Memory B cell (primary cell): ENCODE measurements at places on chromosomes 2 and 18.

DNA sequence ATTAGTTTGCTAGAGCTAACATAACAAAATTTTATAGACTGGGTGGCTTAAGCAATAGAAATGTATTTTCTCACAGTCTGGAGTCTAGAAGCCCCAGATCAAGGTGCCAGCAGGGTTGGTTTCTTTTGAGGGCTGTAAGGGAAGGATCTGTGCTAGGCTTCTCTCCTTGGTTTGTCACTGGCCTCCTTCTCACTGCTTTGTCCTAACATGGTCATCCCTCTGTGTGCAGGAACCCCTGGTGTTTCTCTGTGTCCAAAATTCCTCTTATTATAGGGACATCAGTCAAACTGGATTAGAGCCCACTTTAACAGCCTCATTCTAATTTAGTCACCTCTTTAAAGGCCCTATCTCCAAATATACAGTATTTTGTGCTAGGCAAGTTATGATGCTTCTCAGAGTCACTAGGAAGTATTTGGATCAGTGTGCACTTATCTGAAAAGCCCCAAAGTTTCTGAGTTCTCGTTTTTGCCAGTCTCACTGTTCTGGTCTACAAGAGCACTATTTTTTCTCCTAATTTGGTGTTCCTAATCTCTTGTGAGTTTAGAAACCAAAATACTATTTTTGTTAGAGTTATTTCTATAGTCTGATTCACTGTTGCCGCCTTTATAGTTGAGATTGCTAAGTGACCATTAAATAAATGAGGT, 29.0 kb downstream of the ZC3H6 start:
- DNase-seq: no peak

- no peak for DNase-seq
Measured at GRCh38 chr2:5409898-5410381, 282.2 kb upstream of the SOX11 start.

GRCh38 chr2:85710687-85711577, 16.8 kb downstream of the GNLY start:
- no peak for DNase-seq

GRCh38 chr2:56184500-56185011, 766 bp downstream of the CCDC85A start:
- no peak for DNase-seq

GRCh38 chr2:216559625-216560156, 61.0 kb downstream of the RPL37A start:
- DNase-seq: no peak

- DNase-seq: no peak
Measured at GRCh38 chr2:113278742-113279139, at the start of gene PAX8. Gene PAX8, minus strand, starts transcription at chr2:113278921. Its CDS starts 527 bp downstream, at chr2:113278394.

GRCh38 chr2:65724336-65724735, 291.9 kb upstream of the SPRED2 start:
- DNase-seq: no peak

GRCh38 chr18:22932885-22933205, 283 bp upstream of the RBBP8 start:
- DNase-seq: no peak

- DNase-seq: no peak
Measured at GRCh38 chr2:15363142-15363541, 198.0 kb downstream of the NBAS start.

DNA sequence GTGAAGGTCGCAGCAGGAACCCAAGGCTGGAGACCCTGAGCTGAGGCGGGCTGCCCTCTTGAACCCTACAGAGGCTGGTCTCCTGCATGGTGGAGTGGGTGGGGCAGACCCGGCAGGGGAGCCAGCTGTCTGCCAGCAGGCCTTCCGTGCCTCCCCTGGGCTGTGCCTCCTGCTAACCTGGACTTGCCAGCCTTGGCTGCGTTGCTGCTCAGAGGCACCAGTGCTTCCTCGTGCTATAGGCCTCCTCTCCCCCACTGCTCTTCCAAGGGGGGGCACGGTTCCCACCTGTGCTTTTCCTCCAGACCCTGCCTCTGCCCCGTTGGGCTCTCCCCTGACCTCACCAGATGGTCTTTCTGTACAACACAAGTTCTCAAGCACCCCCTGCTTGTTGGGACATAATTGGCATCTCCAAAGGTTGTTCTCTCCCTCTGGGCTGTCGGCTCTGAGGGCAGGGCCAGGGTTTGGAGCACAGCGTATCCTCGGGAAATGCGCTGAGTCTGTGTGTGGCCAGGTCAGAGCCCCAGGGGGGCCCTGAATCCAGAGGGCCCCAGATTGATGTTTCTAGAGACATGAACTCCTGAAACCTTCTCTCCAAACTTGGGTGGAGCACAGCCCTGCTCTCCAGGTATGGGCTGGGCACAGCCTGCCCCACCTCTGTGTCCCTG, 6.7 kb downstream of the ARHGEF4 start:
- no peak for DNase-seq

DNA sequence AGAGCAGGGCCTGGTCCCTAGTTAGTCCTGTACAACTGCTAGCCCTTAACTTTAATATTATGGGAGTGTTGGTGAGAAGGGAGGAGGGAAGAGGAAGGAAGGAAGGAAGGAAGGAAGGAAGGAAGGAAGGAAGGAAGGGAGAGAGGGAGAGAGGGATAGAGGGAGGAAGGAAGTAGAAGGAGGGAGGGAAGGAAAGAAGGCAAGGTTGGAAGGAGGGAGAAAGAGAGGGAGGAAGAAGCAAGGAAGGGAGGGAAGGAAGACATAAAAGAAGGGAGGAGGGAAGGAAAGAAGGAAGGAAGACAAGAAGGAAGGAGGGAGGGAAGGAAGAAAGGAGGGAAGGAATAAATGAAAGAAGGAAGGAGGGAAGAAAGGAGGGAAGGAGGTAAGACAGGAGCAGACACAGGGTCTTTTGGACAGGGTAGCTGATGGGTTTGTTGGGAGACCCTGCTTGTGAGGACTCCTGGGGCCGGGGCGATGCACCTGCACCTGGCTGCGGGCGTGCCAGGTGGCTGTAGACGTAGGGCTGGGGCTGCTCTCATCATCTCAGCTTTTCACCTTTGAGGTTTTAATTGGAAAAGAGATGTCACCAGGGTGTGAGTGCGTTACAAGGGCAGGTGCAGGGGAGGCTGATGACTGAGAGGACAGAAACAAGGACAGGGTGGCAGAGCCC, 5.9 kb upstream of the POMC start:
- DNase-seq: no peak

- DNase-seq: no peak
Measured at GRCh38 chr18:65768120-65768778, 17.4 kb downstream of the CDH7 start.

DNA sequence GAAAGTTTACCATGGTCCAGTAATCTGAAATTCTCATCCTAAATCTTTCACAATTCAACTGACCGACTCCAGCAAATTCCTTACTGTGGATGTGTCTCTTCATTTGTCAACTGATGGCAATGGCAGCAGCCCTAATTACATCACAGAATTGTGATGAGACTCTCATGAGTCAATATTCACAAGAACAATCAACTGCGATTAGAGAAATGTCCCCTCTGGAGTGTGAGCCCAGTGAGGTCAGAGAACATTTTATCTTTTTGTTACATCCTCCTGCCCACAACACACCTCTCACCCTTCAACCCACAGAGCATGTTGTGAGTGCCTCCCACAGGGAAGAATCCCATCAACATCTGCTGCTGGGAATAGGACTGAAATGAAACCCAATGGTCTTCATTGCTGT, 73.6 kb downstream of the CD226 start:
- no peak for DNase-seq

DNA sequence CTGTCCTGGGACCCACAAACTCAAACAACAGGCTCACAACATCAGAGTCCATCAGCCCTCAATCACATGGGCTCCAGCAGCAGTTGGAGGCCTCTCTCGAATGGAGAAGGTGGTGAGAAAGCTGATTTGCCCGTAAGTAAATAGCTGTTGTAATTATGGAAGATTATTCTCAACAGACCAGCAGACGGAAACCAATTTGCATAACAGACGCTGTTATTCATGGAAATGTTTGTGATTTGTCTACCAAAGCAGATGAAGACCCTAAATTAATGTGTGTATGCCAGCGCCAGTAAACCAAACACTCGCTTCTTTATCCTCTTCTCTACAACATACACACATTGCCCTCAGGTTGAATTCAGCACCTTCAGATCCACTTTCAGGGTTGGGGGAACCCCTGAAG, 23.4 kb upstream of the GALNT14 start:
- no peak for DNase-seq

DNA sequence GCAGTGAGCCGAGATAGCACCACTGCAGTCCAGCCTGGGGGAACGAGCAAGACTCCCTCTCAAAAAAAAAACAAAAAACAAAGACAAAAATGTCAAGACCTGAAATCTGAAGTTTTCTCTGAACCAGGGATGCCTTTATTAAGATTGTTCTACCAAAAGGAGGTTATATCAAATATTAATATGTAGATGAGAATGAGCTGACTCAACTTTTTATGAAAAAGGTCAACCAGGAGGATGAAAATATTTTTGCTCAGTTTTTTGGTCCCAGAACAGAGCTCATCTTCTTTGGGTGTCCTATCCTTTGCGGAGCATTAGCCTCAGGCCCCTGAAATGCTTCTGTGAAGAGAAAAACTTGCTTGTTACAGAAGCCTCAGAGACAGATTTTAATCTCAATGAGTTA, 44.0 kb downstream of the NEMP2 start:
- DNase-seq: no peak

GRCh38 chr2:232435805-232436204, 20.1 kb upstream of the ALPI start:
- DNase-seq: no peak

- no peak for DNase-seq
Measured at GRCh38 chr2:237806334-237806733, 7.8 kb downstream of the RBM44 start.

DNA sequence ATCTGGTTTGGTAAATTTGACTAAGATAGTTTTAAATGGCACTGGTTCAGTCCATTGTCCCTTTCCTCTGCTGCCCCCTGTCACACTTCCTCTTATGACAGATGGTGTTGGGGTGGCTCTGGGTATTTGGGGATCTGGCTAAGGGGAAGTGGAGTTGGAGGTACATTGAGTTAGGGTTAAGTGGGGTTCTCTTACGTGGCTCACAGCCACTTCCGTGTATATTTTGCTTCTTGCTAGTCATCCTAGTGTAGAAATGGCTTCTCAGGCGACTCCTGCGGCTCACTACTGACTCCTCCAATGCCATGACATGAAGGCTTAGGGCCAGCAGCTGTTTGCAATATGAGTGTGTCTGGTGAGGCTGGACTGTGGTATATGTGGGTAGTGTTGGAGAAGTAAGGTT, 187.0 kb downstream of the HAUS1 start:
- DNase-seq: no peak

GRCh38 chr2:73033766-73034381, 37.6 kb downstream of the SFXN5 start:
- DNase-seq: no peak

DNA sequence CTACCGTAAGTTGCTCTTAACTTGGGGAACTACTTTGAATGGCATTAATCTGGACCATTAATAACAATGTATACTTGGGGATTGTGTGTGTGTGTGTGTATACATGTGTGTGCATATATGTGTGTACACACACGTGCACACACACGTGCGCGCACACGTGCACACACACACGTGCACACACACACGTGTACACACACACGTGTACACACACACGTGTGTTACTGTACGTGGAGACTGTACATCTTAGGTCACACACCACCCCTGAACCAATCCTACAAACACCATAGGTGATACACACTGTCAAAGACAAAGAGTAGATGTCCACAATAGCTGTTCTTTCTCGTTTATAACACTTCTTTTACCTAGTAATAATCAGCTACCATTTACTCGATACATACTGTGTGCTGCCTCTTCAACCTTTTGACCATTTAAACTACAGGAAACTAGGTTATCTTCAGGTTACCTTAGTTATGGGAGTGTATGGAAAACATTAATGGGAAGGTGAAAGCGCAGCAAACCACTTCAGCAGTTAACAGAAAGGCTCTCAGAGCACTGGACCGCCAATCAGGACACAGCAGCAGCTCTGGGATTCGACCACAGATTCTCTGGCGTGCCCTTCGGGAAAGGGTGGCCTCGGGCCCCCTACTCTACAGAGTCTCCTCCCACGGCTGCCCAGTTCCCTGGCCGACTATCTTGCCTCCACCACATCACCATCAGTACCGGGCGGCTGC, 894 bp upstream of the GCC2 start:
- DNase-seq: no peak

GRCh38 chr18:9348079-9348671, 13.6 kb downstream of the TWSG1 start:
- no peak for DNase-seq

DNA sequence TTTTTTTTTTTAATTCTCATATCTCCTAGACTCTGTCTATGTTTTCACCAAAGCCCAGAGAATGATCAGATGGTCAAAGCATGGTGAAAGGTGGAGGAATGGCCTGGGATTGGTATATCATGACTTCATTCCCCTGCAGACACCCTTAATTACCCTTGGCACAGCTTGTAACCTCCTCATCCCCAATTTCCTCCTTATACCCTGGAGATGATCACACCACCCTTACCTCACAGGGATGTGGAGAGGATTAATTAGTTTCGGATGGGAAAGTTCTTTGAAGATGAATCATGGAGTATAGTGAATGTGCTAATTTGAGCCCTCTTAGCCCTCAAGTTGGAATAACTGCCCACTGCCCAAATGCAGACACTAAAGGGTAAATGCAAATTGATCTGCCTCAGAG, 138.0 kb upstream of the LYPD6 start:
- no peak for DNase-seq

GRCh38 chr2:62306751-62307468, 111.0 kb downstream of the B3GNT2 start:
- DNase-seq: no peak

DNA sequence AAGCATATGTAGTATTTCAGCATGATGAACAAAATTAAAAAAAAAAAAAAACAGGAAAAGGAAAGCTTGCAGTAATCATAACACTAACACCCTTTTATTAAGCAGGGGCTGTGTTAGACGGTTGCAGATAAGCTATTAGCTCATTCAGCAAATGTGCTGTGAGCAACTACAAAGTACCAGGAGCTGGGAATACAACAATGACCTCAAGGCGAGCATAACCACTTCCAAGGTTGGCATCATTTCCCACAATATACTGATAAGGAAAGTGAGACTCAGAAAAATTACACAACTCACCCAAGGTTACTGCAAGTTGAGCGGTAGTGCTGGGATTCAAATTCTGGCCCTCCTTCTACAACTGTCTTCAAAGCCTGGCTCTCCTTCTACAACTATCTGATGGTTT, 38.2 kb upstream of the ACTR3 start:
- DNase-seq: no peak

- no peak for DNase-seq
Measured at GRCh38 chr2:125397535-125398251, 1258.3 kb upstream of the GYPC start.

- DNase-seq: no peak
Measured at GRCh38 chr2:191038241-191038725, 24.3 kb upstream of the STAT1 start.

- no peak for DNase-seq
Measured at GRCh38 chr2:65604246-65604645, 171.8 kb upstream of the SPRED2 start.
